ENCODE measurements at places on chromosomes 16 and 17. TPM values are rescaled to one million over a fixed set of nuclear protein-coding genes. Genes with fewer than 3 reads are reported as not detected.

AMZ2 gene
- total RNA-seq = 144 TPM

KRT9 gene
- total RNA-seq = not detected

HEATR9 gene
- not detected for total RNA-seq

CSH2 gene
- total RNA-seq = not detected

DNA sequence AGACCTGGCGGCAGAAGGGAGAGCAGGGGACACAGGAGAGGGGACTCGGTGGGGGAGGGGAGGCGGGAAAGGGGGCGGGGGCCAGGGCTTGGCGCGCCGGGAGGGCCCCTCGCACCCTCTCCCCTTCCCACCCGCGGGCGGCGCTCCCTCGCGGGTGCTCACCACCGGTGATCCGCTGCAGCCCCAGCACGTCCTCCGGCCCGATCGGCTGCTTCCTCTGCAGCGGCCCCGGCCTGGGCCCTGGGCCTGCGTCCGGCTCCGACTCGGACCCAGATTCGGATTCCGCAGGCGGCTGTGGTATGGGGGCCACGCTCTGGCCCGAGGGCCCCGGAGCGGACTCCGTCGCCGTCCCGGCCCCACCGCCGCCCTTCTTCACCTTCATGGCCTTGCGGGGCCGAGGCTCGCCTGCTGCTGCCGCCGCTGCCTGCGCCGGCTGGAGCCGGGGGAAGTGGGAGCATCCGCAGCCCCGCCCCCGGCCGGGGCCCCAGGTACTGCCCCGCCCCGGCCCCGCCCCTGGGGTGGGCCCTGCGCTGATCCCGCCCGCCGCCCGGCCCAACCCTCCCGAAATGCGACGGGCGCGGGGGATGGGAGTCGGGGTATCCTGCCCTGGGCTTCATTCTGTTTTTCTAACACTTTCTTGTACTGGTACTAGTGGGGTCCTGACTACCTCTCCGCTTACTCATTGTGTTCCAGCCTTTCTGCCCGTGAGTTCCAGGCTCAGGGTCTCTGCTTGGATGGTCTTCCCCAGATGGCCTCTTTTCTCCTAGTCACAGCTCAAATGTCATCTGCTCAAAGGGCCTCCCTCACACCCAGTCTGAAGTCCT is at the start of gene UNC119:
UNC119 (minus strand) TSS at position 449 of the 824 bp plus-strand sequence; CDS start at position 382, 67 bp downstream.
- DNase-seq = peak; percentile 75

DNA sequence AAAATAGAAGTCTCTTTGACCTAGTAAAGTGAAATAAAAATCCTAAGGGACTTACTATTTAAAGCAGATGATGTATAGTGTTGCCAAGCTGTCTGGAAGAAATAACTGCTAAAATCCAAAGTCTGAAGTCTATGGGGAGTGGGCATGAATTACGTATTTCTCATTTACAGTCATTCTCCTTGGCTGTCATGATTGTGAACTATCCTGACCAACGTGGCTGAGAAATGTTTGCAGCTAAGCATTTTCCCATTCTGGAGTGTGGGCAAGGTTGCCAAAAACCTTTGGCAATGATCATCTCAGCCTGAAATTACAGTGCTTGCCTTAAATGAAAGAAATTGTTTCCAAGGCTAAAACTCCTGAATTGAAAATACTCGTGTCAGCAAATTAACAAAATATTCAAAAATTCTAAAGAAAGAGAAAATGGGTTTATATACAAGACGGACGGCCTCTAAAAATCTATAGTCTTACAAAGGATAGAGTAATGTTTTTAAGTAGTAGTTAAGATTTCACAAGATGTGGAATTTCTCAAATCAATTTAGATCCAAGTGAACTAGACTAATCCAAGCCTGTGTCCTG is 77.0 kb downstream of the CACNG1 start:
- peak; percentile 79 for DNase-seq

- DNase-seq = no peak
Observed at GRCh38 chr16:68480084-68480995, 32.0 kb upstream of the SMPD3 start.

DNA sequence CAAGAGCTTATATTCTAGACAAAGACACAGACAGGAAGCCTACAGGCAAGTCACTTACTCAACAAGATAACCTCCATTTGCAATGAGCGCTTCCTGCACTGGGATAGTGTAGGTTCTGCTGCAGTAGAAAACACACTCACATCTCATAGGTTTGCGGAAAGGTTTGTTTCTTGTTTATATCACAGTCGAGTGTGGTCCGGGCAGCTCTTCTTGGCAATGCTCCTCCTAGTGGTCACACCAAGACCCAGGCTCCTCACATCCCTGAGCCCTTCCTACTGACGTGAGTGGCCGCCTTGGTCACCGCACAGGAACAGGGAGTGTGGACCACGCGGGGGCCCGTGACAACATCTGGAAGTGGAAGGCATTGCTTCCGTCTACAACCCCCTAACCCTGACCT is 48.0 kb upstream of the RBFOX3 start:
- DNase-seq = peak; percentile 91

- no peak for DNase-seq
Observed at GRCh38 chr16:66212428-66212827, 154.1 kb upstream of the CDH5 start.

DNA sequence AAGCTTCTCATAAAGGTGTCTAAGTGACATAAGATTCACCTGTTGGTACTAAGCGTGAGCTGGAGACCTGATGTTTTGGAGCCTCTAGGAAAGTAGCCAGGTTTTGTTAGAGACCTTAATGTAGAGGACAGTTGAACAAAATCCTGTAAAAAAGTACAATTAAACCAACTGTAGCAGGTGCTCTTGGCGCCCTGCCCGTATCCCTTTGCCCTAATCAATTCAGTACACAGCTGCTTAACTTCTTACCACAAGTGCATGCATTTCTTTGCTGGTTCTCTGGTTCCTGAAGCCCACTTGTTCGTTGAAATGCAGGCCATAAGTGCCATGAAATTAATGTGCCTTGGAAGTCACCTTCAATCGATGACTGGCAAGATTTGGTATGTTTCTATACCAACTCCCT is 24.4 kb downstream of the GLP2R start:
- no peak for DNase-seq

- peak; percentile 93 for DNase-seq
Observed at GRCh38 chr17:28661635-28662526, at the start of the genes SDF2 and SUPT6H. Gene SDF2, minus strand, starts transcription at chr17:28661906. Its CDS starts 30 bp downstream, at chr17:28661876. Gene SUPT6H, plus strand, starts transcription at chr17:28662205. Its CDS starts 11,197 bp downstream, at chr17:28673402.

DNA sequence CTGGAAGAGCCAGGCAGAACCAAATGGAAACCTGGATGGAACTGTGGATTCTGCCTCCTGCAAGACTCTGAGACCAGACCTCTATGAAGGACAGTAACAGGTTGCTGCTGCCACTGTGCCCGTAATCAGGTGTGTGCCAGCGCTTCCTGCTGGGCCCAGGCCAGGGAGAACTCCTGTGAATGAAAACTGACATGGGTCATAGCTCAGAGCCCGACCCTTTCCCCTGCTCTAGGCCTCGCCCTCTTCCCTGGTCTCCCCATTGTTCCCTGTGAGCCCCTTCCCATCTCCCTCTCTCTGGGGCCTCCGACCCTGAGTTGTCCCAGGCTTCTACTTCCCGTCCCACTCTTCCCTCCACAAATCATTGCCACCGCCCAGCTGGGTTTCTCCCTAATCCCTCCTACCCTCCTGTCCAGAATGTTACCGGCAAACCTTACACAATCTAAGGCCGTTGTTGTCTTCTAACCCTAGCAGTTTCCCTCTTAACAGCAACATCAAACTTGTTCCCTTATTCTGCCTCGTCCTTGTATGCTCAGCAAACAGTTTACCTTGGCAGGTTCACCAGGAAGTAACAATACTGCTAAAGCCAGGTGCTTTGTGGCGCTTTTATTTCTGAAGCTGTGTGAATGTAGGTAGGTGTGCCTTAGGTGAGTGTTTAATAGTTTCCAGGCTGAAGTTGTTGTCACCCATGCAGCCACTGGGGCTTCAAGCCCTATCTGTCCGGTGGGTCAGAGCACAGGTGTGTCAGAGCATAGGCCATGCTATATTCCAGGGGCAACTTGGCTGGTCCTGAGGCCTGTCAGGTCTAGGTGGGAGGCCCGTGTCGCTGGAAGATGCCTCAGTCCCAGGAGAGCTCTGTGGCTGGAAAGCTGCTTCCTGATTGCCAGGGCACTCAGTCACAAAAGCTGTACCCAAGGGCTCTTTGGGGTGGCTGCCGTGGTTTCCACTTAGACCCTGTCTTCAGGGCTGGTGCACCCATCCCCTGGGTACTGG is 32.0 kb downstream of the SMPD3 start:
- DNase-seq = peak; percentile 67

DNA sequence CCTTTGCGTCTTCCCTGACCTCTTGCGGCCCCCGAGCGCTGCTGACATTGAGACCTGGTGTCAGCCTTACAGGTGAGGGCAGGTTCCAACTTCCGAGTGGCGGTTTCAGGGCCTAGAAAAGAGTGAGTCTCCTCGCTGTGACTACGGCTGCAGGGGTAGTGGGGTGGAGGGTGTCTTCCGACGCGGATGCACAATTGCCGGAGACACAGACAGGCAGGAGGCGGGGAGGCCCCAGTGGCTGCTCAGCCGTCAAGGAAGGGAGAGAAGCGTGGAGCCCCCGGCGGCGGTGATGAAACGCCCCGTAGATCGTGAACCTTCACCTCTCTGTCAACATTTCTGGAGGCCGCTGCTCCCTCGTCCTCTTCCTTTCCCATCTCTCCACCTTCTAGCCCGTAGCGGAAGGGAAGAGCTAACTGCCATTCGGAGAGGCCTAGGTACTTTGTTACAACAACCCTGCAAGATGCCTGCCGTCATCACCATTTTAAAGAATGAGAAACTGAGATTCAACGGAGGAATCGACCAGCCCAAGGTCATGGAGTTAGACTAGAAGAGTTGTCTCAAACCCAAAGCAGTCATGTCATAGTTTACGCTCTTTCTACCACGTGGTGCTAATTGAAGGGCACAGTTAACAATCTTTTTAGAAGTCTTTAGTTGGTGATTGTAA is 485 bp downstream of the DNAJA3 start:
- no peak for DNase-seq

DNA sequence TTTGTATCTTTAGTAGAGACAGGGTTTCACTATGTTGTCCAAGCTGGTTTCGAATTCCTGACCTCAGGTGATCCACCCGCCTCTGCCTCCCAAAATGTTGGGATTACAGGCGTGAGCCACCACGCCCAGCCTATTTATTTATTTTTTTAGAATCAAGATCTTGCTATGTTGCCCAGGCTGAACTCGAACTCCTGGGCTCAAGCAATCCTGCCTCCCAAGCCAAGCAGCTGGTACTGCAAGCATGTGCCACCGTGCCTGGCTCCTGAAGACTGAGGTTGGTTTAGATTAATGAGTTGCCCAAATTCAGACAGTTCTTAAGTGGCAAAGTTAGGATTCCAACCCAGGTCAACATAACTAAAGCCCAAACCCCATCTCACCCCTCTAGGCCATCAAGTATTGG is 7.9 kb downstream of the SLC52A1 start:
- no peak for DNase-seq

DNA sequence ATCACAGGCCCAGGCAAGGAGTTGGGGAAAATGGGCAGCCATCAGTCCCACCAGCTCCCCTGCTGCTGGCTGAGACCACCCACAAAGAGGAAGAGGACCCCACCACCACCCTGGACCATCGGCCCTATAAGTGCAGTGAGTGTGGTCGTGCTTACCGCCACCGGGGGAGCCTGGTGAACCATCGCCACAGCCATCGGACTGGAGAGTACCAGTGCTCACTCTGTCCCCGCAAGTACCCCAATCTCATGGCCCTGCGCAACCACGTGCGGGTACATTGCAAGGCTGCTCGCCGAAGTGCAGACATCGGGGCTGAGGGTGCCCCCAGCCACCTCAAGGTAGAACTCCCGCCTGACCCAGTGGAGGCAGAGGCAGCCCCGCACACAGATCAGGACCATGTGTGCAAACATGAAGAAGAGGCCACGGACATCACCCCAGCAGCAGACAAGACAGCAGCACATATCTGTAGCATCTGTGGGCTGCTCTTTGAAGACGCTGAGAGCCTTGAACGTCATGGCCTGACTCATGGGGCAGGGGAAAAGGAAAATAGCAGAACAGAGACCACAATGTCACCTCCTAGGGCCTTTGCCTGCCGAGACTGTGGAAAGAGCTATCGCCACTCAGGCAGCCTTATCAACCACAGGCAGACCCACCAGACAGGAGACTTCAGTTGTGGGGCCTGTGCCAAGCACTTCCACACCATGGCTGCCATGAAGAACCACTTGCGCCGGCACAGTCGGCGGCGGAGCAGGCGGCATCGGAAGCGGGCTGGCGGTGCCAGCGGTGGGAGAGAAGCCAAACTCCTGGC is 3.6 kb downstream of the ZNF646 start:
- DNase-seq = no peak

Data from G401 (cell line).